ENCODE measurements at places on chromosomes 6 and 20. TPM values are rescaled to one million over a fixed set of nuclear protein-coding genes. Genes with fewer than 3 reads are reported as not detected.
A peak's percentile ranks its signal among the peaks of the same experiment; 100 is the strongest.

DNA sequence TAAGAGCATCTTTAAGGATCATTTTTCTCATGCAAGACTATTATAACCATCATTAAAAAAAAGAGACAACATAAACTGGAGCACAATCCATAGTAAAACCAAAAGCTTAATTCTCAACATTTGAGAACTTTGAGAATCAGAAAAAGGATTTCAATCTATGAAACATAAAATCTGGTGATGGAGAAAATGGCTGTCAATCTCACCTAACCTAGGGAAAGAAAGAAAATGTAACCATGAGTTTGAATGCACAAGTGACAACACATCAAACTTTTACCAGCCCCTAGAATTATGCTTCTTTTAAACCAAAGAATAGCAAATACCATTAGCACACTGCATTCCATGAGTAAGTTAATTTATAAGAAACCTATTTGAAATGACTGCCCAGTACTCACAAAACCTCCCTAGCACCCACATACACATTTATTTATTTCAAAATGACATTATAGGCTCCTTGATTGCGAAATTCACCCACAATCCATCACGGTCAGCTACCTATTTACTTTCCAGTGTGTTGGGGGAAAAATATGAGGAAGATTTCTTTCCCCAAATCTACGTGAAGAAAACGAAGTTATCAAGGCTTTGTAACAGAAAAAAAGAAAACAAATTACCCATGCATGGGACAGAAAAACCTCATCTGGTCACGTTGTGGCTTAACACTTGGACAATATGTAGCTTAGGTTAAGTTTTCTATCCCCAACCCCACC, 828 bp downstream of the ASCC3 start:
- peak; percentile 9 for DNase-seq

DNA sequence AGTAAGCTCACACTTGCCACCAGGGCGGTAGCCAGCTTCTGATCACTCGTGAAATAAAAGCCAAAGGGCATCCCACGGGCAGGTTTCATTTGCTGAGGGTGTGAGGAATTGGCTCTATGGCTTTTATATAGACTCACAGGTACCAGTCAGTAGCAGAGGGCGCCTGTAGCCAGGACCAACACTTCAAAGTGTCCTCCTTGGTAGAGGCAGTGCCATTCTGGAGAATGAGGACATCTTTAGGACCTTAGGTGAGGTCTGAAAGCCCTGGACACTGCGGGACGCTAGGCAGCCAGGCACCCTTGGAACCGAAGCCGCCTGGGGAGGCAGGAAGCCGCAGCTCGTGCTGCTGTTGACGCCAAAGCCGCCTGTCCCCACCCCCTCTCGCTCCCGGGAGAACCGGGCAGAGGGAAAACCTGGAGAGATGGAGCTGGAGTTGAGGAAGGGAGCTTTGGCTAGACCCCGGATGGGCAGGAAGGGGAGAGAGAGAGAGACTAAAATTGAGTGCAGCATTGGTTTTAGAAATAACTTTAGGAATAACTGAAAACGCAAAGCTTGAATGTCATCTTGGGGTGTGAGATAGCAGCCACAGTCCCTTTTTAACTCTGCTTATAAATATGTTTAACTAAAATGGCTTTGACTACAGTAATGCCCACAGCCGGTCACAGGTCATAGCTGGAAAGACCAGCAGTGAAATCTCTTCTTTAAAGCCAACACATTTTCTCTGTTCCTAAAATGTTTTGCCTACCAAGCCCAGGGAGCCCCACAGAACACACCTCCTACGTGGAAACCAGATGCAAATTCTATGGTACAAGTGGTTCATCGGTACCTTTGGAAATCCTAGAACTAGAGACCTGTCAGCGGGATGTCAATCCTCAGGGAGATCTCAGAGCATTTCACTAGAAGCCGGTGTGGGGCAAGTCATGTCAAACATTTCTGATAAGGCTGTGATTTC, 128.5 kb upstream of the CDYL start:
- peak; percentile 71 for DNase-seq

GRCh38 chr6:788058-788457, 95.1 kb upstream of the EXOC2 start:
- DNase-seq, result no peak

- DNase-seq, result no peak
Observed at GRCh38 chr6:47144306-47144705, 102.2 kb upstream of the ADGRF1 start.

DNA sequence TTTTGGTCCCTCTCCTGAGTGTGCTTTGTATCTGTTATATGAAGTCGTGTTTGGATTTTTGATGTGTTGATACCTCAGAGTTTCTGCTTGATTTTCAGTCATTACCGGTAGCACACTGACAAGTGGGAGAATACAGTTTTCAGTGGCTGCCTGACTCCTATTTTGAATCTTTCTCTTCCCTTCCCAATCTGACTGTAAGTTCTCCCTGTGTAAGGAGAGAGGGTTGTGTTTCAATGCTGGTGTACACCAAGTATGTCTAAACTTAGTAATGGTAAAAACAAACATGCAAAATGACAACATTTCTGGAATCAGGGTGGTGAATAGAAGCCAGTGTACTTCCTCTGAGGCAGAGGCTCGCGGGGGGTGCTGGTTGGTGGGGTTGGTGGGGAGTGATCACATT, 103.4 kb downstream of the HIVEP1 start:
- no peak for DNase-seq

GRCh38 chr20:15475483-15475882, 1097.8 kb downstream of the KIF16B start:
- peak; percentile 20 for DNase-seq

Gene ANKRD66
- total RNA-seq, result not detected

Gene ME1
- total RNA-seq, result 14.5 TPM

Gene GSTA3
- total RNA-seq, result not detected

Data from Calu3 (cell line).